ENCODE measurements at places on chromosomes 12 and 14.
A peak's percentile ranks its signal among the peaks of the same experiment; 100 is the strongest.

- DNase-seq, result no peak
Measured at GRCh38 chr12:22682663-22683062, 57.7 kb downstream of the ETNK1 start.

- DNase-seq, result peak; percentile 91
Measured at GRCh38 chr12:100528471-100529127, 44.9 kb upstream of the GAS2L3 start.

GRCh38 chr12:130559806-130560205, 156.3 kb downstream of the RIMBP2 start:
- no peak for DNase-seq

DNA sequence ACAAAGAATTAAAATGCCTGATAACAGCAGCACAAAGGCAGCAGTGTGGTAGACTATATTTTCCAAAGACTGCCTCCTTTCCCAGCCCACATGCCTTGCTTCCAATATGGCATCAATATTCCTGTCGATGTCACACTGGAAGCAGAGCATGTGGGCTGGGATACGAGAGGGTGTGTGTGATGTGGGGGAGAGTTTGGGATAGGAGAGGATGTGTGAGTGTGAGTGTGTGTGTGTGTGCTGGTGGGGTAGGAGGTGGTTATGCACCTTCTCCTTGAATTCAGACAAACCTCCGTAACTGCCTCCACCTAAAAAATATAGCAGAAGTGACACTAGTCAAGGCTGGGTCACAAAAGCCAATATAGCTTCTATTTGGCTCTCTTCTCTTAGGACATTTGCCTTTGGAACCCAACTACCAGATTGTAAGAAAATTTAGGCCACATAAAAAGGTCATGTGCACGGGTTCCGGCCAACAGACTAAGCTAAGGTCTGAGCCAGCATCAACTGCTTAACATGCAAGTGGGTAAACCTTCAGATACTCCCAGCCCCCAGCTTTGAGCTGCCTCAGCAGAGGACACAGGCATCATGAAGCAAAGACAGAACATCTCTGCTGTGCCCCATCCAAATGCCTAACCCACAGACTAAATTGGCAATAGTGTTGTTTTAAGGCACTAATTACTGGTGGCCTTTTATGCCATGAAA, 29.5 kb downstream of the SPPL3 start:
- DNase-seq, result no peak

DNA sequence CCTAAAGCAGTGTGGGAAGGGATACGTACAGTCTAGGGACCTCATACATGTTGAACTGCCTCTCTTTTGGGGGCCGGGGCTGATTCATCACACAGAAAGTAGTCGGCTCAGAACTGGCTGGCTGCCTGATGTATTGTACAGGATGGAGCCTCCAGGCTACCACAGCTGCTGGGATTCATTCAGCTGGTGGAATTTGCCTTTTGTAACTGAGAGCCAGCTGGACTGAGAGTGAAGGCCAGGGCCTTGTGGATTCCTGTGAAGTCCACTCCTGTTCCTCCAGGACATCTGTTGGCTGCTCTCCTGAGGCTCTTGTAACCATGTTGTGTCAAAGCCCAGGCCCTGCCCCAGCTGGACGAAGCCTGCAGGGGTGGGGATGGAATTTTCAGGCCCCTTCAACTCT, 116.3 kb upstream of the PRICKLE1 start:
- no peak for DNase-seq

- DNase-seq, result no peak
Measured at GRCh38 chr12:43308776-43309175, 243.2 kb downstream of the ADAMTS20 start.

DNA sequence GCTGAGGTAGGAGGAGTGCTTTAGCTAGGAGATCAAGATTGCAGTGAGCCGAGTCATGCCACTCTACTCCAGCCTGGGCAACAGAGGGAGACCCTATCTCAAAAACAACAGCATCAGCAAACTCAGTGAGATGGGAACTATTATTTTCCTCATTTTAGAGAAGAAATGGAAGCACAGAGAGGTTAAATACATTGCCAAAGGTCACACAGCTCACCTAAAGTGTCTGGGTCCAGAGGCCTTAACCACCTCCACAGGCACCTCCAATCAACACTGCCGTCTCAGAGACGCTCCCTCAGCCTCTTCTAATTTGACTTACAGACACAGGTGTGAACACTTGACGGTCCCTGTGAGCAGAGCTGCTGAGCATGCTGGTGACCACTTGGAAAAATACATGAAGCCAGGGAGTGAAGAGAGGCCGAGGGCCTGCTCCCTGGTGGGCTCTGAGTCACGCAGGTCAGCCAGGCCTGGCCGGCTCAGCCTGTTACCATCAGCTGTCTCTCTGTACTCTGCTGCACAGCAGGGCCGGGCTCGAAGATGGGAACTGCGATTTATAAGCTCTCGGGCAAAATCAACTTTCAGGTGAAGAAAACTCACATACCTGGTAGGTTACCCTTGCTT, 77.5 kb upstream of the RASSF3 start:
- DNase-seq, result no peak

DNA sequence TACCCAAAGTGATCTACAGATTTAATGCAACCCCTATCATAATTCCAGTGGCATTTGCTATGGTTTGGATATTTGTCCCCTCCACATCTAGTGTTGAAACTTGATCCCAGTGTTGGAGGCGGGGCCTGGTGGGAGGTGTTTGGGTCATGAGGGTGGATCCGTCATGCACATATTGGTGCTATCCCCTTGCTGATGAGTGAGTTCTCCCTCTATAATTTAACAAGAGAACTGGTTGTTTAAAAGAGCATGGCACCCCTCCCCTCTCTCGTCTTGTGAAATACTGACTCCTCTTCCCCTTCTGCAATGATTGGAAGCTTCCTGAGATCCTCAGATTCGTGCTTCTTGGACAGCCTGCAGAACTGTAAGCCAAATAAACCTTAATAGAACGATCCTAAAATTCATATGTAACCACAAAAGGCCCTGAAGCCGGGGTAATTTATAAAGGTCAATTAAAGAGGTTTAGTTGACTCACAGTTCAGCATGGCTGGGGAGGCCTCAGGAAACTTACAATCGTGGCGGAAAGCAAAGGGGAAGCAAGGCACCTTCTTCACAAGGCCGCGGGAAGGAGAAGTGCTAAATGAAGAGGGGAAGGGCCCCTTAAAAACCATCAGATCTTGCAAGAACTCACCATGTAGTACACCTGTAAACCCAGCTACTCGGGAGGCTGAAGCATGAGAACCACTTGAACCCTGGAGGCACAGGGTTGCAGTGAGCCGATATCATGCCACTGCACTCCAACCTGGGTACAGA, 41.2 kb downstream of the SLC39A9 start:
- DNase-seq, result no peak

- no peak for DNase-seq
Measured at GRCh38 chr14:54614296-54614695, 47.4 kb downstream of the SAMD4A start.

- DNase-seq, result no peak
Measured at GRCh38 chr12:109741286-109741969, 27.8 kb downstream of the FAM222A start.

DNA sequence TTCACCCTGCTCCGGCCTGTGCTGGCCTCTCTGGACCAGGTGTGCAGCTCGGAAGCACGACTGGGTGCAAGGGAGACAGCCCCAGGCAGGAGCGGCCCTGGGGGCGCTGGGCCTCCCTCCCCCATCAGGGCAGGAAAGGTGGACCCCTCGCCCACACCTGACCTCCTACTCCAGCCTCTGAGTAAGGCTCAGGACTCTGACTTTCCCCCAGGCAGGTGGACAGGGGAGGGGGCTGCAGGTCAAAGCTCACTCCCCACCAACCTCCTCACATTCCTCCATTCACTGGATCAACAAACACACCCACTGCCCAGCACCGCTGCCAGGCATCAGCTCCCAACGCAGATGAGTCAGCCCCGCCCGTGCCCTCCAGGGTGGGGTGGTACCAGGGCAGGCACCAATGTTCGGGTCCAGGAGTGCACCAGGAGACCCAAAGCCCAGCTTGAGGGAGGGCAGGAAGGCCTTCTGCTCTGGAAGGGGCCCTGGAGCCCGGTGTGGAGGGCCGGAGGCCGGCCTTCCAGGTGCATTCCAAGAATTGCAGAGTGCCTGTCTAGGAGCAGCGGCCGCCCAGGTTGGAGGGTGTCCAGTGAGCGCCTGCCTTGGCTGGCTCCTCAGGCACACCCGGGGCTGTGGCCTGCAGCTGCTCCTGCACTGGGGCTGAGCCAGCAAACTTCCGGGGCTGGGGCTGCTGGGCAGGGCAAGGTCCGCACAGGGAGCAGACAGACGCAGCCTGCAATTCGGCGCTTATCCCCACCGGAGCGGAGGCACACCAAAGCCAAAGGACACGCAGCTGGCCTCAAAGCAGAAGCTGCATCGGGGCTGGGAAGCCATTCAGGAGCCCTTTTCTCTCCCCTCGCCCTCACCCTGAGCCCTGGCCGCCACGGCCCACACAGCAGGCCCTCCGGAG, 1.6 kb upstream of the INF2 start:
- peak; percentile 90 for DNase-seq

GRCh38 chr12:44114906-44115305, 279.0 kb downstream of the TMEM117 start:
- DNase-seq, result no peak

DNA sequence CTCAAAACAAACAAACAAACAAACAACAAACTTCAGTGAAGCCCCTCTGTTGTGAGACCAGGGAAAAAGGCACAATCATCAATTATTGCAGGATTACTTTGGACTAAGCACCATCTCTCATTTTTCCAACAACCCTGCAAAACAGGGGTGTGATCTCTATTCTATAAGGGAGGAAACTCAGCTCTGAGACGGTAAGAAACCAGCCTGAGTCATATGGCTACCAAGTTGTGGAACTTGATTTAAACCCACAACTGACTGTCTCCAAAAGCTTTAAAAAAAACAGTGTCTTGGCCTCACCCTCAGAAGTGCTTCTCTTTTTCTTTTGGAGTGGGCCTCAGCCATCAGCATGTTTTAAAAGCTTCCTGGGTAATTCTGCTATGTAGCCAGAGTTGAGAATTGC, 49.8 kb downstream of the RIN3 start:
- no peak for DNase-seq

- DNase-seq, result no peak
Measured at GRCh38 chr14:20429801-20430669, 5.9 kb downstream of the KLHL33 start.

DNA sequence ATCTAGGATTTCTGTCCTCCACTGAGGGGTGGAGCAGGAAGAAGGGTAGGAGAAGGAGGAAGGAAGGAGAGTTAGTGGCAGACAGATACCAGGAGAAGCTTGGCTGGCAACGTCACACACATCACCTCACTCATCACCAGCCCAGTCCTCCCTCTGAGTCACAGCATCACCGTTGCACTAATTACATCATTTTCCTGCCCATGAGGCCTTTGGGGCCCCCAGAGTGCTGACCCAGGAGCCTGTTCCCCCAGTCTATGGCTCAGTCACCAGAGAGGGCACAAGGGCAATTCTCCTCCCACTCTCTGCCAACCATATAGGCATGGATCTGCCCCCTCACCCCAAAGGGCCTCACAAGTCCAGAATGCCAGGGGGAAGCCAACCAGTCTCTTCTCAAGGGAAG, 4.6 kb downstream of the RND1 start:
- peak; percentile 65 for DNase-seq

GRCh38 chr12:113678223-113679119, 206.8 kb upstream of the LHX5 start:
- no peak for DNase-seq

DNA sequence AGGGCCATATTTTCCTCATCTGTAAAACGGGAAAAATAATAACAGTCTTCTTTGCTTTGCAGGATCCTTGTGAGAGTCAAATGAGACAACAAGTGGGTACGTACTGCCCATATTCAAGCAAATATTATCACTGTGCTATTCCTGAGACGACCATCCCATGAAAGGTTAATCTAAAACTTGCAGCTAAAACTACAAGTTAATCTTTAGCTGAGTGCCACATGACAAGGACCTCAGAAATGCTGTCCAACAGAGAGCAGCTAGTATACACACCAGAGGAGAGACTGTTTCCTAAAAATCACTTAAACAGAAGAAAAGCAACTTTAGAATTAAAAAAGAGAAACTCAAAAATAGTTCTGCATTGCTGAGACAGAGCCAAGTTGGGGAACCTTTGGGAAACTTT, 162.7 kb upstream of the TMTC2 start:
- peak; percentile 76 for DNase-seq

- peak; percentile 86 for DNase-seq
Measured at GRCh38 chr12:92745856-92746550, 43.2 kb downstream of the PLEKHG7 start.

DNA sequence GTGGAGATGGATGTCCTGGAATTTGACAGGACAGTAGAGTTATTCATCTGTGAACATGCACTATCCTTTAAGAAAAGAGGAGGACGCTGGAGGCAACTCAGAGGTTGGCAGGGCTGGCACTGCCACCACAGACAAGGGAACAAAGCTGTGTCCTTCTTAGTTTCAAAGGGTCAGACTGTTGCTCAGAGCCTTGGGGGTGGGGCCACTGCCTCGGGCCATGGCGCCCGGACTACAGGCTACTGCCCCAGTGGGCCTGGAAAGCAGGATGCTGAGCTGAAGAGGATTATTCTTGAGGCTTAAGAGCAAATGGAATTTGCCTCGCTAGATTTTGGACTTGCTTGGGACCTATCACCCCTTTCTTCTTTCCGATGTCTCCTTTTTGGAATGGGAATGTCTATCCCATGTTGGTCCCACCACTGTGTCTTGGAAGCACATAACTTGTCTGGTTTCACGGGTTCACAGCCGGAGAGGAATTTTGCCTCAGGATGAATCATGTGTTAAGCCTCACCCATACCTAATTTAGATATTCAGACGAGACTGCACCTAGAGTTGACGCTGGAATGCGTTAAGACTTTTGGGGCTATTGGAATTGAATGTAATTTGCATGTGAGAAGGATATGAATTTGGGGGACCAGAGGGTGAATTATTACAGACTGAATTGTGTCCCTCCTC, 114.8 kb upstream of the RFLNA start:
- peak; percentile 75 for DNase-seq

GRCh38 chr14:96162741-96163140, 41.9 kb upstream of the BDKRB2 start:
- peak; percentile 50 for DNase-seq

- DNase-seq, result no peak
Measured at GRCh38 chr14:69816216-69816615, 19.2 kb upstream of the SLC10A1 start.

DNA sequence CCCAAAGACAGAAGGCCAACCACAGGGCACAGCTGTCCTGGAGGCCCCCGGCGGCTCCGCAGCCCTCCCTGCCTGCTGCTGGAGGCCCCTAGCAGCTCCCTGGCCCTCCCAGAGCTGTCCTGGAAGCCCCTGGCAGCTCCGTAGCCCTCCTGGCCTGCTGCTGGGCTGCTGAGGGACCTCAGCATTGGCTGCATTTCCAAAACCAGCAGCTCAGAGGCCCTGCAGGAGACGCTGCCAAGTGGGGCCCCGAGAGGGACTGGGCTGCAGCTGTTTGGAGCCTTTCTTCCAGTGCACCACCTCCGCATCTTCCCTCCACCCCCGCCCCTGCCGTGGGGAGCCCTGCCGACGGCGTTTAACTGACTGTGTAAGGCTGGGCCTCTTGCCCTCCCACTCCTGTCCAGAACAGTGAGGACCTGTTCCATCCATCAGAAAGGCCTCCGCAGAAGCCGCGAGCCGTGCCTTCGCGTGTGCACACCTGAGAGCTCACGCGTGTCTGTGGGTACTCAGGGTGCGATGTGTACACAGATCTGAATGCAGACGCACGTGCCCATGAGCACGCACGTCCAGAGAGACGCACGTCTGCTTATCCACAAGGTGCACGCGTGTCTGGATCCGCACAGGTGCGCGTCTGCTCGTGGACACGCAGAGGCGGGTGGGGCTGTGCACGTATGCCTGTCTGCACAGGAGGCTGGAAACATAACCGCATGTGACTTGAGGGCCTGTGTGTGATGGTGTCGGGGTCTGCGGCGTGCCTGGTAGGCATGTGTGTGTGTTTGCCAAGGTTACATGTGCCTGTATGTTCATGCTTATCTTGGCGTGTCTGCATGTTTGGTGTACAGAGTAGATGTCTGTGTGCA, 57.0 kb upstream of the FBRSL1 start:
- DNase-seq, result no peak
